SK-N-SH (cell line): ENCODE measurements at places on chromosomes 6 and 20.

GRCh38 chr6:150078788-150079187 is 9.9 kb upstream of the ULBP3 start:
- no peak for DNase-seq

DNA sequence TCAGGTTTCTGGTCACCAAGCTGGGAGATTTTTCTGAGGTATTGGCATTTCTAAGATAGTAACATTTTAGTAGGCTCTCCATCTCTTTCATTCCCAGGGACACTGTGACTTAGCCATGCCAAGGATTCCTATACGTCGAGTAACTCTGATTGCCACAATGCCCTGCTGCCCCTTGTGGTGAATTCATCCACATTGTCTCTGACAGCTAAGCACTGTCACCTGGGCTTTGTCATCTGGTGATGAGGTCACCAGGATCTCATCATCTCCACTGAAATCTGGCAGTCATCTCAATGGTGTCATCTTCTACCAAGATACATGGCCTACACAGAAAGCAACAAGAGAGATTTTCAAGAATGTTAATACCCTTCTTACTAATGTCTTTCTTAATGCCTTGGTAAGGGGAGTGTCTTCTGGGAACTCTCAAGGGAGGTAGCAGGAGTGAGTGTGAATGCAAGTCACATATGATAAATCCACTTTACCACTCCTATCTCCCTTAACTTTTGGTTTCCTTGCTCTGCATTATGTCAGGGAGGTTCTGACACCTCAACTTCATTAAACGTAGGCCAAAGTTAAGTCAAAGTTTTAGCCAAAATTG is 246.7 kb downstream of the CD109 start:
- DNase-seq = no peak

- DNase-seq = no peak
Measured at GRCh38 chr6:163663575-163663974, 249.1 kb downstream of the QKI start.

GRCh38 chr6:112087916-112088315 is 525 bp downstream of the FAM229B start:
- DNase-seq = no peak

GRCh38 chr6:139547122-139547776 is 172.8 kb upstream of the CITED2 start:
- no peak for DNase-seq
